ENCODE measurements at places on chromosomes 7 and 10. TPM values are rescaled to one million over a fixed set of nuclear protein-coding genes. Genes with fewer than 3 reads are reported as not detected.

GRCh38 chr10:12559578-12560178, 210.3 kb downstream of the CAMK1D start:
- peaks cover 31% of the 10 kb centered on the region for H3K36me3 ChIP-seq
- H3K27ac ChIP-seq = peak overlapping the region; percentile 51
- no peaks in the 10 kb centered on the region for H3K27me3 ChIP-seq
- peaks cover 79% of the 10 kb centered on the region for H3K4me1 ChIP-seq
- H3K4me3 ChIP-seq = no peak overlapping the region

DNA sequence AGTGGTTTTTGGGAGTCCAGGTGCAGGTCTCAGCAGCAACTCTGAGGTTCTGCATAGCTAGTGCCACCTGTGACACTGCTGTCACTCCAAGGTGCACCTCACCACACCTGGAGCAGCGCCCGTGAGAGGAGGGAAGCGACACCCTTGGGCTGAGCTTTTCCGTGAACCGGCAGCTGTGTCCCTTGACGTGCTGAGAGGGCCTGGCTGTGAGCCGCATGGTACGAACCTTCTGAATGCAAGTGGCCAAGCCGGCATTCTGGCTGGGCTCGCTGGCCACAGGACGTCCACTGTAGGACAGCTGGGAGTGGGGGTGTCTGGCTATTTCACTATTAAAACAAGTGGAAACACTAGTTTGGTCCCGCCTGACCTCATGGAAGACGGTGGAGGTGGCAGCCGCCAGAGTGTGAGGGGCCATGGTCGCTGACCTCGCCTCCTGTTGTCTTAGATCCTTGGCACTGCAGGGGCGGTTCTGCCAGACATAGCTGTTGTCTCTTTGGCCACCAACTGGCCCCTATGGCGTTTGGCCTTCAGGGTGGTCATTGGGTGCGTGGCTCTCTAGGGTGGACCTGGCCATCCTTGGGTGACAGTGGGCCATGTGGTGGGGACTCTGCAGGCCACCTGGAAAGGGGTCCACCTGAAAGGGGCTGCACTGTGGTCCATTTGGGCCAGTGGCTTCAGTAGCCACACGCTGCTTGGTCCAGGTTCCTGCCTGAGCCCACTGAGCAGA, 12.9 kb downstream of the INPP5A start:
- H3K27ac ChIP-seq = peak overlapping the region; percentile 91
- peaks cover 62% of the 10 kb centered on the region for H3K4me1 ChIP-seq
- no peak for DNase-seq
- H3K4me3 ChIP-seq = peak overlapping the region; percentile 72

DNA sequence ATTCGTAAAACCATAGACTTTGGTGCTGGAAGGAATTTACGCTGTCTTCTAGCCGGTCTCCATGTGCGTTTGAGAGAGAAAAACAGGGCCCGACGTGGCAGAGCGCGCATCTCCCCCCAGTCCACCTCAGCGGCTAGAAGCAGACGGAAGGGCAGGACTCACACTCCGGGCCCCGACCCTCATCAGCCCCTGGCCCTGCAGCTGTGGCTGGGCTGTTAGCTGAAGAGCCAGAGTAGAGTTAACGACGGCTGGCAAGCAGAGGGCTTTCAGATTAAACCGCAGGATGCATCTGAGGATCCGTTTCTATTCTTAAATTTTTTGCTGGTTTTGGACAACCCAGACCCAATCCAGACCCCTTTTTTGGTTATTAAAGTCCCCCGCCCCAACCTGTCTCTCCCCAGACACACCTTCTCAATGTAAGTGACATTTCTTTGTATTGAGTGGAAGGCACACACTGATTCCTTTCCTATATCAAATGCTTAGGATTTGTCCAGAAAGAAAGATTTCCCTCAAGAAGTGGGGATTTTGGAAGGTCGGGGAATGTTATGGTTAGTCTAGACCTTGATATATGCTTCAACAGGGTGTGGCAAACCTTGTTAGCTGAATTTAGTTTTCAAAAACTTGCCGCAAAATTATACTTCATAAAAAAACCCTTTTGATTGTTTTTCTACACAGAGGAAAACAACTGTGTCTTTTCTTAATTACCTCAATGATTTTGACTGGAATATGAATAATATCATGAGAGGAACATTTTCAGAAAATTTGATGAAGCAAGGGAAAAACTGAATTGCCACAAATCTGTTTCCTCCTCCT, 1.7 kb upstream of the TBX20 start:
- H3K27me3 ChIP-seq = peaks cover 78% of the 10 kb centered on the region
- no peak overlapping the region for H3K27ac ChIP-seq
- H3K4me1 ChIP-seq = peaks cover 16% of the 10 kb centered on the region
- no peak for DNase-seq
- no peaks in the 10 kb centered on the region for H3K36me3 ChIP-seq

DNA sequence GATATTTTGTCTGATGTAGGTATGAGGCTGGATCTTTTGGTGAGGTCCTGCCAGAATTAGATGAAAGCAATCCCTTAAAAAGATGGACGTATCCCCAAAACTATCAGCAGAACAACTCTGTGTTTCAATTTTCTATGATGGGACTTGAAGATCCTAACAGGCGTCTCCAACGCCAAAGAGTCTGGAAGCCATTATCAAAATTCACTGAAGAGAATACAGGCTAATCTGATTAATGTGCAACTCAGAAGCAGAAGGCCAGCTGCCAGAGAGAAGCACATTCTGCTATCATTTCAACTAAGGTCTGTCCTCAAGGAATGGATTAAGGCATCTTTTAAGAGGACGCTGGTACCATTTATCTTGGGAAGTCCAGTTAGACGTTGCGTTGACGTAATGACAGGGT, 119.7 kb downstream of the FGFR2 start:
- no peak overlapping the region for H3K27ac ChIP-seq
- H3K4me3 ChIP-seq = no peak overlapping the region
- DNase-seq = no peak

Gene DYNC1I1
- not detected for total RNA-seq

Gene COBL
- not detected for total RNA-seq

DNA sequence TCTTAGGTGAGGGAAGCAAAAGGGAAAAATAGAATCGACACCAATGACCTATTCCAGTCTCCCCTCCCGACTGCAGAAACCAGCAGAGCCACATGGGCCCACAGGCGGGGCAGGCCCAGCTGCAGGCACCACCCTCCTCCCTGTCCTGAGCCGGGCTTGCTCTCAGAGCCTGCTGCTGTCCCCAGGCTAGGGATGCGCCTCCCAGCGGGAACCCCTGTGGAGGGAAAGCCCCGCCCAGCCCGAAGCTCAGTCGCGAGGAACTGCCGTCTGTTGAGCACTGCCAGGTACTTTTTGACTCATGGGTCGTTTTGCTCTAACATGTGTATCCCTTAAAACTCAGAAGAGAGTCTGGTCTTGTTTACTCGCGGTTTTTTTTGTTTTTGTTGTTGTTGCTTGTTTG, 124.5 kb upstream of the RET start:
- H3K36me3 ChIP-seq = no peaks in the 10 kb centered on the region
- H3K4me1 ChIP-seq = no peaks in the 10 kb centered on the region
- DNase-seq = peak; percentile 10

- no peaks in the 10 kb centered on the region for H3K4me1 ChIP-seq
- no peaks in the 10 kb centered on the region for H3K27me3 ChIP-seq
- no peak for DNase-seq
- no peak overlapping the region for H3K4me3 ChIP-seq
- H3K27ac ChIP-seq = no peak overlapping the region
Observed at GRCh38 chr10:17883621-17884020, 68.1 kb upstream of the SLC39A12 start.

DNA sequence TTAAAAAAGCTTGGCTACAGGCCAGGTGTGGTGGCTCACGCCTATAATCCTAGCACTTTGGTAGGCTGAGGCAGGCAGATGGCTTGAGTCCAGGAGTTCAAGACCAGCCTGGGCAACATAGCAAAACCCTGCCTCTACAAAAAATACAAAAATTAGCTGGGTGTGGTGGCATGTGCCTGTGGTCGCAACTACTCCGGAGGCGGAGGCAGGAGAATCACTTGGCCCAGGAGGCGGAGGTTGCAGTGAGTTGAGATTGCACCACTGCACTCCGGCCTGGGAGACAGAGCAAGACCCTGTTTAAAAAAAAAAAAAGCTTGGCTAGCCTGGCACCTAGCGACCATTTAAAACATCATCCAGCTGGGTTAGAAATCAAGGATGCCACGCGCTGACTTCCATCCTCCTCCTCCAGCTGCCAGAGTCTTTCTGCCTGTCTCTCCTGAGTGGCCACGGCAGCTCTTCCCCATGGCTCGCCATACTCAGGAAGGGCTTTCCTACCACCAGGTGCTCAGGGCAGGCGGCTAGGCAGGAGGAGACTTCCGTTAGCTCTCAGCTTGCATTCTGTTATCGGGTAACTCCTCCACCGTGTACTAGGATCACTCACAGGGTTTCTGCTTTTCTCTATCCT, 45.0 kb downstream of the DENND2A start:
- H3K4me3 ChIP-seq = no peak overlapping the region
- H3K36me3 ChIP-seq = no peaks in the 10 kb centered on the region
- peaks cover 24% of the 10 kb centered on the region for H3K27me3 ChIP-seq
- DNase-seq = no peak
- no peaks in the 10 kb centered on the region for H3K4me1 ChIP-seq
- no peak overlapping the region for H3K27ac ChIP-seq
